Stimulated activated CD4-positive, alpha-beta T cell treated with anti-CD3 and anti-CD28 coated beads, Interleukin-4, amount 100 ng/mL, for 4 hours (primary cell): ENCODE measurements at places on chromosomes 5 and 9.

DNA sequence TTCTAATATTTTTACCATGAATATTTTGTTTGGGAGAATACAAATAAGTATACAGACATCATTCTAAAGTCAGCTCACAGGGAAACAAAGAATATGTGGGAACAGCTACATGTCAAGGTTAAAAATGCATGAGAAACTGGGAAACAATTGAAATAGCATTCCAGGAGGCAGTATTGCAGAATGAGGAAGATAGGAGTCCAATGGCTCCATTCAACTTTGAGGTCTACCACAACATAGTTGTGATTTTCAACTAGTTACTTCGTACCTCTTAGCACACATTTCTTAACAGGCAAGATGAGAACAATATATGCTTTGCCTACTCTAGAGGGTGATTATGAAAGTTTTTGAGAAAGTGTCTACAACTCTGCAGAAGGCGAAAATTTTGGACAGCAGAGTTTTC, 35.2 kb upstream of the CAST start:
- DNase-seq, result no peak

DNA sequence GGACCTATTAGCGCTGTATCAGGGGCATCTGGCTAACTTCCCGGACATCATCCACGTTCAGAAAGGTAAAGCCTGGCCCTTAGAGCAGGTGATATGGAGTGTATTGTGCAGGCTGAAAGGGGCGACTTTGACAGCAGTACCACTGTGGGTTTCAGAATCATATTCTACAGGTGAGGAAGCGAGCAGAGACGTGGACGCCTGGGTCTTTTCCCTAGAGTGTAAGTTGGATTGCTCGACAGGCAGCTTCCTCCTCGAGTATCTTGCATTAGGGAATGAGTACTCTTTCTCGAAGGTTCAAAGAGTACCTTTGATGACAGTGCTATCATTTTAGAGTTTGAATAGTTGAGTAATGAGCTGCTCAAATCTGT, 1.9 kb downstream of the SNX18 start:
- no peak for DNase-seq

DNA sequence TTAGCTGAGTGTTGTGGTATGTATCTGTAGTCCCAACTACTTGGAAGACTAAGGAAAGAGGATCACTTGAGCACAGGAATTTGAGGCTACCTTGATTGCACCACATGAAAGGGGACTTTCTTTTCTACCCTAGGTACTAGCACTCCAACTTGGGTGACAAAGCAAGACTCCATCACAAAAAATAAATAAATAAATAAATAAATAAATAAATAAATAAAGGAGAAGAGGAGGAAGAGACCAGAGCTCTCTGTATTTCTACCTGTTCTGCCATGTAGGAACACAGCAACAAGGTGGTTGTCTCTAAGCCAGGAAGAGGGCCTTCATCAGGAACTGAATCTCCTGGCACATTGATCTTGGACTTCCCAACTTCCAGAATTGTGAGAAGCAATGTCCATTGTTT, 118.6 kb downstream of the HMHB1 start:
- DNase-seq, result no peak

DNA sequence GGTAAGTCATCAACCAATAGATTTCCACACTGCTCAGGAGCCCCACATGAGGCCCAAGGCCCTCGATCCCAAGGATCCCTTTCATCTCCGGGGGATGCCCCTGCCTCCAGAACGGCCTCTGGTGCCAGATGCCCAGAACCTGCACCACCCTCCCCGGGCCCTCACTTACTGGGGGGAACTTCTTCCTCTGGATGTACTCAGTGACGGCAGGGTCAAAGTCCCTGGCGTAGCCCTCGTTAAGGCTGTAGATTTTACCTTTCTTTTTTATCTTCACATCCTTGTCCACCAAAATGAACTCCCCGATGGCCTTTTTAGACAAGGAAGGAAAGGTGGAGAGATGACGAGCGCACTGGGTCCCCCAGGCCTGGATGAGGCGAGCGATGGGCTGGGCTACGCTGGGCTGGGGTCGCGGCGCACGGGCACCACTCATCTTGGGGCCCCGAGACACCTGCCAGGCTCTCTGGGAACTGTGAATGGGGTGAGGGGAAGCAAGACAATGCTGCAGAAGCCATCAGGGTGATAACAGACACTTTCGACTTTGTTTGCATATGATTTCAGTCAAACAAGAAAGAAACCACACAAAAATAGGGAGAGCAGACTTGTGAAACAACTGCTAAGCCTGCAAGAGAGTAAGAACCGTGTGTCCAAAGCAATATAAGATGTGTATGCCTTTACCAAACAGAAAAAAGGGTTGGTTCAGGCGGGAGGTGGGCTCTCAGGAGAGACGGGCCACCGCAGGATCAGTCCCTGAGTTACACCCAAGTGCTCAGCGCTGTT, 13.2 kb upstream of the FBP2 start:
- no peak for DNase-seq

DNA sequence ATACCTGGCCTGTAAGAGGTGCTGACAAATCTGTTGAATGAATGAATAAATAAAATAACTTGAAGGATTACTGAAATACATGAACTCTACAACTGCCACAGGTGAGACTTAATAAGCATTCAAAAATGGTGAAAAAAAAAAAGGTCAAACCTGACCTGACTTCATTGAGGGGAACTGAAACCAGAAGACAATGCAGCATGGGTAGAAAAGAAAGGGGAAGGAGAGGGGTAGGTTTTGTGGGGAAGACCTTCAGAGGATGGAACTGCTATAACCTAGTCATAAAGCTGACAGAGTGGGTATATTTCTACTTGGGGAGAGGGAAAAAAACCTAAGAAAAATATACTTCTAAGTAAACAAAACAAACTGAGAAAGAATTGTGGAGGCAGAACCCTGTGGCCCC, 56.6 kb downstream of the RASEF start:
- DNase-seq, result no peak

GRCh38 chr5:146888351-146888978, 9.9 kb upstream of the PPP2R2B start:
- DNase-seq, result no peak

DNA sequence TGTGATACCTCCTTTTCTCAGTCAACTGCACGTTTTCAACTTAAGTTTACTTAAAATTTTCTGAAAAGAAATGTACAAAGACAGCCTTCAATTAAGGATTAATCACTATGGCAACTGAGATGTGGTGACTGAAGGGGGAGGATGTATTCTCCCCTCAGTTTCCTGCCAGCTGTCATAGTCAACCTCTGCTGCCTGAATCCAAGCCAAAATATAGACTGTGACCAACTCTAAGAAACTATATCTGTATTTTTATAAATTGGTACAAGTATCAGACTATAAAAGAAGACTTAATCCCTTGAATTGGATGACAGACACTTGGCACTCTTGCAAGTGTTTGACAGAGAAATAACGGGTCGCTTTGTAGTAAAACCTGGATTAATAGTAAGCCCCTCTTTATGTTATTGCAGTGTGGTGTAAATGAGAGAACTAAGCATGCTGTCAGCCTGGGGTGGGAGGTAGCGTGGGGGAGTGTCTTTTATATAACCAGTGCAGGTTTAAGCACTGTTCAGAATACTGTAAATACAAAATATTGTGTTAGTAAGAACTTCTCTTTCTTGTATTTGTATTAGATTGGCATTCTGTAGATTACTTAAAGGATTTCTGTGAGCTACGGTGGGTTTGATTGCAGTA, 106.4 kb downstream of the ERCC6L2 start:
- no peak for DNase-seq

GRCh38 chr5:41869151-41869723, 988 bp downstream of the OXCT1 start:
- DNase-seq, result peak; percentile 20

DNA sequence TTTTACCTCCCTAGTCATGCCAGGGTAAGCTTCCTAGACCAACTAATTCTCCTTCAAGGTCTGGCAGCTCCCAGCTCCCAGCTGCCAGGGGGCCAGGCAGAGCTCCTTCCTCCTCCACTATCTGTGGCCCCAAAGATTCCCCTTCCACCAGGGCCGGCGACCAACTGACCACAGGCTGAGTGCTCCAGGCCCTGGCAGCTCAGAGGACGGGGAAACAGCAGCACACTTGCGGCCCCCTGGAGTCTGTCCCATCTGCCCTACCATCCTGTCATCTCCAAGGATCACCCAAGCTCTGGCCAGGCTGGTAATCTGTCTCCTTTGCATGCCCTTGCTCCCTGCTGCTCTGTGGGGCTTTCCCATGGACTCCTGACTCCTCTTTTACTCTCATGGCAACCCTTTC, 31.2 kb upstream of the BASP1 start:
- DNase-seq, result no peak

DNA sequence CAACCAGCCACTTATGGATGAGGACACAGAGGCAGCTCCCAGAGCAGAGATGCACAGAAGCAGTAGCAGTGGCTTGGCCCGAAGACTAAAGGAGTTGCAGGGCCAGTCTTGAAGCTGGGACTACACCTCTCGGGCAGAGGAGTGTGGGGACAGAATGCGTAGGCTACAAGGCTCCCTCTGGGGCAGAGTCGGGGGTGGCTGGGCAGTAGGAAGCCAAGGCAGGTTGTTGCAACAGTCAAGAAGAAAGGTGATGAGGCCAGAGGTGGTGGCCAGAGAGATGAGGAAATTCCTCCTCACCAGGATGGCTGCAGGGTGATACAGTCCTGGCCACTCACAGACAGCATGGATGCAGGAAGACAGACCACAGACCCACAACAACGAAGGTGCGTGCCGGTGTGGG, 4.9 kb upstream of the N4BP3 start:
- no peak for DNase-seq

GRCh38 chr5:96857924-96858323, 18.4 kb upstream of the ERAP2 start:
- DNase-seq, result no peak

GRCh38 chr9:37242089-37242488, 121.7 kb downstream of the ZCCHC7 start:
- DNase-seq, result no peak

- no peak for DNase-seq
Measured at GRCh38 chr9:124654431-124654830, 116.7 kb downstream of the NR6A1 start.

DNA sequence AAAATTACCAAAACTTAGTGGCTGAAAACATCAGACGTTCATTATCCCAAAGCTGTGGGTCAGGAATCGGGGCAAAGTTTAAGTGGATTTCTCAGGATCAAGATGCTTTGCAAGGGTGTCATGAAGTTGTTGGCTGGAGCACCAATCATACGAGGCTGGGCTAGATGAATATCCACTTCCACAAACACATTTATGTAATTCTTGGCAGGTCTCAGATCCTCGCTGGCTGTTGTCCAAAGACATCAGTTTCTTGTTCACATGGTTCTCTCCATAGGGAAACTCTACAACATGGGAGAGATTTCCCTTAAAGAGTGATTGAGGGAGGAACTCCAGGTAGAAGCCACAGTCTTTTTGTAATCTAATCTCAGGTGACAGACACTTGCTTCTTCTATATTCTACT, 20.2 kb upstream of the CCDC192 start:
- no peak for DNase-seq

DNA sequence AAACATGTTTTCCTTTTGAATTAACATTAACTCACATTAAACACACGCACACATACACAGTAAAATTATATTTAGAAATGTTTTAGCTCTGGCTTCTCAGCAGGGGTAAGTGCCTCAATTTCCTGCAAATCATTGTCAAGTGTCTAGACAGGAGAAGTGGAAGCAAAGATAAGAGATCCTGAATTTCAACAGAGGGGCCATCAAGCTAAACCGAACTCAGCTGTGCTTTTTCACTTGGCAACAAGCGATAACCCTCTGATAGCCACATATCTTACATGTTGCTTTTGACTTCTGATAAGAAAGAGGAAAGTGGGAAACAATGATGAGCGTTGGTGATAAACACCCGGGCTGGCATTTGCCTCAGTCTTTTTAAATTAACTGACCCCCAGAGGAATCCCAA, 79.7 kb upstream of the SPDL1 start:
- no peak for DNase-seq

DNA sequence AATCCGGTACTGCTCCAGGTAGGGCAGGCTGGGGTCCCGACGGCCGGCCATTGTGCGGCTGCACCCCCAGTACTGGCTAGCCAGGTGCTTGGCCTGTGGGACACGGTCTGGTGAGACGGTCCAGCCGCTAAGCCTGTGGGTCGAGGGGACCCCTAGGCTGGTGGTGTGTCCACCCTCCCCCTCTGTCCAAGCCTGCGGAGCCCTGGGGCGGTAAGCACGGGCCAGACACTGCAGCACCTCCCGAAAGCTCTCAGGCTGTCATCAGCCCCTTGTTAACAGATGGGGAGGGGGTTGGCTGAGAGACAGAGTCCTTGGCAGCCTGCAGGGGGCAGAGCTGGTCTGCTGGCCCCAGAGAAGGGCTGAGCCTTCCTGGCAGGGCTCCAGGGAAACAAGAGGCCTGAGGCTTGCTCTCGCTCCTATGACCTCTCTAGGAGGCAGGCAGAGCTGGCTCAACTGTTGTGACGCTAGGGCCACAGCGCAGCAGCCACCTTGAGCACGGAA, 11.8 kb upstream of the MRNIP start:
- DNase-seq, result no peak

DNA sequence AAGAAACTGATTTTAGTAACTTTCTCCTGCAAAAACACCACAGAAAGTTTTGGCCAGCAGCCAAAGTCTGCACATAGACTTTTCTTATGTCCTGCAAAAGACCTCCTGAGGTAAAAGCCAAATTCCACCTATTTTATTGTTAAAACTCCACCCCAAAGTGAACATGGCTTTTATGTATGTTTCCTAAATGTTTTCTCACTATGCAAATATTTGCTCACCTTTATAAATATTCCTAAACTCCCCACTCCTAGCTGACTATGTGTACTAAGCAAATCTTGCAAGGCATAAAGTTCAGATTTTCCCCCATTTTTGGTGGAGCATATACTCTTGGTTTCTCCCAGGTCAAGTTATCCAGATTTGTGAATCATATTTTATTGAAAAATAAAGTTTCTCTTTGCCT, 446.2 kb downstream of the DNAH5 start:
- no peak for DNase-seq

- DNase-seq, result no peak
Measured at GRCh38 chr5:71948206-71948605, 159.1 kb upstream of the MAP1B start.

DNA sequence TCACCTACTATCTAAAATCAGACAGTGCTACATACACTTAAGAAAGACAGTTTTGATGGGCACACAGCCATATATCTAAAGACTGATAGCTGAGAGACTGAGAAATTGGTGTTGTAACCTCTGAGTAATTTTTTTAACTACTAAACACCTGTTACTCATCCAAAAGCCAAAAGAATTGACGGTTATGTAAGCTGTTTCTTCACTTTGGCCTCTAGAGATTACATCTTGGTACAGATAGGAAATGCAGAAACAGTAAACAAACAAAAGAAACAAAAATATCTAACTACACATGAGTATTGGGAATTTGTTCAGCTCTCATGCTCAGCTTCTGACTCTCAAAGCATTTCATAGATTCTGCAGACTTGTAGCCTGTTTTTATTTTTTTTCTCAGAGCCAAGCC, 152.1 kb upstream of the GAS1 start:
- DNase-seq, result no peak

GRCh38 chr9:111632695-111633388, 1.7 kb downstream of the DNAJC25 start:
- no peak for DNase-seq
